IMR-90 (cell line): ENCODE measurements at places on chromosomes 5 and 9.

DNA sequence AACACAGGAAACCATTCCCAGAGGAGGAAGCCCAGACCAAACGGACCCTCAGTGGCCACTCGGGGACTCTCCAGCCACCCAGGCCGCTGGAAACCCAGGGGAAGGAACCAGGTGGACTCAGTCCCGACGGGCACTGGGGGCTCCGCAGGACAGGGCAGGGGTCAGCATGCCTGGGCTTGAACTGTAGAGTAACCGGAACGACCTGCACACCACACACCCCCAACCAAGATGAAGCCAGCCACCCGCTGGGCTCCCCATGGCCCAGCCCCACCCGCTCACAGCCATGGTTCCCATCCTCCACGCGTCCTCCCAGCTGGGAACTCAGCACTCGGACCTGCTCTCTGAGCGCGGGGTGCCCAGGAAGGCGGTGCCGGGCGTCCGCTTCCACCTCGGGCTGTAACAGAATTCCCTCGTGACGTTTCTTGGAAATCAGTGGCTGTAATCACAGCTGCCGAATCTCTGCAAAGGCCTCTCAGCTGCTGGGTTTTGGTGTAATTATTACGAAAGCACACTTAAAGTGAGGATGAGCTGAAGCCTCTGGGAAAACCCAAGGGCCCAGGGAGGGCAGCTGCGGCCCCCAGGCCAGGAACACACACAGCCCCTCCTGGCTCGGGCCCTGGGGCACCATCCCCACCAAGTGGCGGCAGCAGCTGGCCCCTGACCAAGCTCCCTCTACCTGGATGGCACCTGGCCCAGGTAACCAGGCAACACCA lies 13.8 kb downstream of the NACC2 start:
- H3K4me3 ChIP-seq = no peak overlapping the region
- DNase-seq = peak; percentile 36
- H3K27ac ChIP-seq = no peak overlapping the region
- H3K36me3 ChIP-seq = peaks cover 5% of the 10 kb centered on the region; the same call in 1 of the 2 replicates

DNA sequence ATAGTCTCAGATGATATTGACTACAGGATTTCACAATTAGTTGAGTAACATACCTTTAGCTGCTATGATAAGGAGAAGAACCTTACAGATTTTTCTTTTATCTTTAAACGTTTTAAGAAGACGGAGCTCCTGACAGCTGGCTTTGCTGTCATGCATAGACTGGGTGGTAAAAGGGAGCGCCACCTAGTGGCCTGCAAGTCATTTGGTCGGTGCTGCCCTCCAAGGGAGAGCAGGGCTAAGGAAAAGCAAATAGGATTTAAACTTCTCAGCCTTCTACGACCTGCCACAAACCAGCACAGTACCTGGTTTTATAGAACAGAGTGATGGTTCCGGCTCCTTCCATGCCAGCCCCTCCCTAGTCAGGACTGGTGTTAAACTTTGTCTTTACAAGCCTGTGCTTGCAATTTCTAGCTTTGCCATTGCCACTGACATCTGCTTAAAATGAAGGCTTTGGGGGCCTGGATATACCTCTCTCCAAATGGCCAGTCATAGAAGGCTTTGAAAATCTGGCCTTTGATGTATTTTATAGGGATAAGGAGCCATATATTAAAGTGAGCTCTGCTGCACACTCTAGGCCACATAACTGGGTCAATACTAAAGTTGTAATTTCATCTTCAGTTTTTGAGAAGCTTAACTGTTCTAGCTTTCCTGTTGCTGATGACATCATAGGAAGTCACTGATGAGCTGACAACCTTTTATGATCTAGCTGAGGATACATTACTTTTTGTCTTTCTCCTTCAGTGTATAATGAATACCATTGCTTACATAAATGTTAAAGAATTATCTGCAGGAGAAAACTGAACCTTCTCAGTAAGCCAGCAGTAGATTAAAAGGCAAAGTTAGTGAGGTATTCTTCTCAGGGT lies 31.1 kb upstream of the ADAMTSL1 start:
- no peaks in the 10 kb centered on the region for H3K27me3 ChIP-seq
- peak; percentile 87 for DNase-seq
- no peaks in the 10 kb centered on the region for H3K36me3 ChIP-seq
- peaks cover 10% of the 10 kb centered on the region for H3K4me1 ChIP-seq
- no peak overlapping the region for H3K4me3 ChIP-seq

DNA sequence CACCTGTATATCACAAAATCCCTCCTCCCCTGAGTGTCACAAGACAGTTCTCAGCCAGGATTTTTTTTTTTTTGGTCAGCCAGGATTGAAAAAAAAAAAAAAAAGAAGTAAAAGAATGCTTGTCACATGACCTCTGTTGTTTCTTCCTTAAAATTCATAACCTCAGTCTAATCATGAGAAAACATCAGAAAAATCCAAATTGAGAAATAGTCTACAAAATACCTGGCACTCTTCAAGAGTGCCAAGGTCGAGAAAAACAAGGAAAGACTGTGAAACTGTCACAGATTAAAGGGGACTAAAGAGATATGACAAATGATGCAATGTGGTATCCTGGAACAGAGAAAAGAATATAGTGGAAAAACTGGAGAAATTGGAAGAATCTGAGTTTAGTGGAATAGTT lies 58.5 kb upstream of the SUB1 start:
- H3K4me1 ChIP-seq = peaks cover 8% of the 10 kb centered on the region
- no peaks in the 10 kb centered on the region for H3K27me3 ChIP-seq
- H3K4me3 ChIP-seq = no peak overlapping the region
- no peak overlapping the region for H3K27ac ChIP-seq
- DNase-seq = no peak

DNA sequence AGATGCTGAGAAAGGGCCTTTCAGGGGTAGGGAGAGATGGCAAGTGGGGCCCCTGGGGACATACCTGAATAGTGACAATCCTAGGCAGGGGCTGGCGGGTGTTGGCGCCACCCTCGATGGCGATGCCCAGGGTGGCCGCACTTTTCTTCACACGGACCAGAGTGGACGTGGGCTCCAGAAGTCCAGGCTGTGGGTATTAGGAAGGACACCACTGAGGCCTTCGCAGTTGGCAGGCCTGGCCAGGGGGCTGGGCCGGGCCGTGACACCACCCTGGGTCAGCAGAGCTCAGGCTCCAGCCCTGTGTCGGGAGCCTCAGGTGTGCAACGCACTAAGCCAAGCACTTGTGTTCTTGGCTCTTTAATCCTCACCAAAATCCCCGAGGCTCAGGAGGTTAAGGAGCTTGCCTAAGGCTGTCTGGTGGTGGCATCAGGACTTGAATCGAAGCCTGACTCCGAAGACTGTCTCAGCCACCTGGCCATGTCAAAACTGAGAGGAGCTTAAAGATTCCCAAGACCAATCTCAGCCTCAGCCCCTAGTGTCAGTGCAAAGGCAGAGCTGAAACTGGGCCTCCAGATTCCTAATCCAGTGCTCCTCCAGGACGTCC lies 15.5 kb upstream of the AKNA start:
- no peaks in the 10 kb centered on the region for H3K4me1 ChIP-seq
- H3K4me3 ChIP-seq = no peak overlapping the region
- 0 out of 2 replicates have a peak, but pooled peaks cover 3% of the 10 kb centered on the region for H3K27me3 ChIP-seq
- H3K36me3 ChIP-seq = no peaks in the 10 kb centered on the region

DNA sequence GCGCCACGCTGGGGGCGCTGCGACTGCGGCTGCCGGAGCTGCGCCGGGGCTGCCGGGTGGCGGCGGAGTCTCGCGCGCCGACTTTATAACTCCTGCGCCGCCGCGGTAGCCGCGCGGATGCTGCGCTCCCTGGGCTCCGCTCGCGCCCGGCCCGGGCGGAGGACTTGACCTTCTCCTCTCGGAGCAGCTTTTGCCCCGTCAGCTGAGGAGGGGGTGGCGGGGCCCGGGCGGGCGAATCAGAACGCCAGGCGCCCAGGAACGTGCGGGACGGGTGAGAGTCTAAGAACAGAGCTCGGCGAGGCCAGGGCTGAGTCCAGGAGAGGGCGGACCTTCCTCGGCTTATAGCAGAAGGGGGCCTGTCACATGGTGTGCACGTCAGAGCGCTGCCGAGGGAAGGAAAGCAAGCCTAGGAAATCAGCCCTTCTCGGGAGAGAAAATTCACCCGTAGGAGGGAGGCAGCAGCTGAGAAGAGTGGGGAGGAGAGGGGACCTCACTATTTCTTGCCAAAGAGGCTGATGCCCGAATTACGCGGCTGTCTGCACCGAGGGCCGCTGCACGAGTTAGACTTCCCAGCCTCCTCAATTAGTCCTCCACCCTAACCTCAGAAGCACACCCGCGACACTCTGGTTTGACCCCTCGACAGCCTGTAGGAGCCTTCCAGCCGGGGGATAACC lies at the start of gene FOXD1:
FOXD1 (minus strand) TSS at position 315 of the 674 bp plus-strand sequence. CDS start 415 bp downstream, outside the sequence.
- DNase-seq = peak; percentile 97
- peak within 1 kb of the TSS; percentile 94 for H3K4me3 ChIP-seq
- H3K36me3 ChIP-seq = peaks cover 8% of the 10 kb centered on the region; the same call in 1 of the 2 replicates
- H3K27ac ChIP-seq = peak within 1 kb of the TSS; percentile 97

DNA sequence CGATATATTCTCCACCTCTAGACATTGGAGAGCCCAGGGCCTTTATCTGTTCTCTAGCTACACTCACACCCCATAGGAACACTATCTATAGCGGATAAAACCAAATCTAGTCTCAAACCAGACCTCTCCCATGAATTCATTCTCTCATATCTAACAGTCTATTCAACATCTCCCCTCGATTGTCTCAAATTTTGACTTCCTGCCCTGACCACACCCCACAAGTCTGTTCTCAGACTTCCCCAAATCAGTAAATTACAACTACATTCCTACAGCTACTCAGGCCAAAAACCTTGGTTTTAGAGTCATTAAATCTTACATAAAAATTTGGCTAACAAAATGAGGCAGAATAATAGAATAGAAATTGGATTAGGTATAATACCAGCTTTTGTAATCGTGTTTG lies 12.5 kb upstream of the SLC1A3 start:
- H3K36me3 ChIP-seq = no peaks in the 10 kb centered on the region
- H3K4me1 ChIP-seq = no peaks in the 10 kb centered on the region
- H3K4me3 ChIP-seq = no peak overlapping the region
- peaks cover 2% of the 10 kb centered on the region for H3K27me3 ChIP-seq

GRCh38 chr5:60277941-60278340 lies 384.4 kb upstream of the PDE4D start:
- no peaks in the 10 kb centered on the region for H3K4me1 ChIP-seq
- no peaks in the 10 kb centered on the region for H3K36me3 ChIP-seq
- no peaks in the 10 kb centered on the region for H3K27me3 ChIP-seq
- DNase-seq = no peak
- H3K4me3 ChIP-seq = no peak overlapping the region
